Ovary (tissue), 10 donors: ENCODE measurements at places on chromosomes 1 and 21. TPM values are rescaled to one million over a fixed set of nuclear protein-coding genes. Genes with fewer than 3 reads are reported as not detected.
A peak's percentile ranks its signal among the peaks of the same experiment; 100 is the strongest.

- no peak for DNase-seq
- no peaks in the 10 kb centered on the region for H3K36me3 ChIP-seq
- H3K27ac ChIP-seq, result no peak overlapping the region
- H3K27me3 ChIP-seq, result no peaks in the 10 kb centered on the region
- H3K4me3 ChIP-seq, result no peak overlapping the region
- peaks cover 10% of the 10 kb centered on the region for H3K4me1 ChIP-seq
These were observed 50.8 kb downstream of the TGFBR3 start for GRCh38 chr1:91835087-91835521.

DNA sequence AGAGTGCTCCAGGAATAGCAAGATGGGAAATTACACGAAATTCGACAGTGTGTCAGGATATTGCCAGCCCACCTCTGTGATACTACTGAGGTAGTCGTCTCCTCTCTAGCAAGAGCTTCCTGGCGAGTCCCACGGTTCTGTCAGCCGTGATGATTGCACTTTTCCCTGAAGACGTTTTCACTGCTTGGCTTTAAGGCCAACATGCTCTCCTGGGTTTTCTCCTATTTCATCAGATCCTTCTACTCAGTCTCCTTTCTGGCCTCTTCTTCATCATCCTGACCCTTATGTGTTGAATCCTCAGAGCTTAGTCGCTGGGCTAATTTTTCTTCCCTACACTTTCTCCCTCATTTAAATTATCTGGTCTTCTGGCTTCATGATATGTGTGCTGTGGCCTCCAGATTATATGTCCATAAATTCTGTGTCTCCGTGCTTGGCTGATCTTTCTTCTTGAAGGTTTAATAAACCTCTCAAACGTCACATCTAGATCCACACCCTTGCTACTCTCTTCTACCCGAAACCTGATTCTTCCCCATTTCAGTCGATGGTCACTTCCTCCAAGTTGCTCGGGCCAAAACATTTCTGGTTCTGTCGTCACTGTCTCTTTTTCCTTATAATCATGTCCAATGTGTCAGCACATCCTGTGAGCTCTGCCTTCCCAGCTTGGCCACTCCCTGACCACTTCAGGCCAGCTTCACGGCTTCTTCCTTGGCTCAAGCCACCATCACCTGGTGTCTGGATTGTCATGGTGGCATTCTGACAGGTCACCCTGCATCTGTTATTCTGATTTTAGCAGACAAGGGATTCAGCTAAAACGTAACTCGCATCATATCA, 12.2 kb downstream of the OR2B11 start:
- no peaks in the 10 kb centered on the region for H3K27me3 ChIP-seq
- no peak overlapping the region for H3K4me3 ChIP-seq
- H3K36me3 ChIP-seq, result no peaks in the 10 kb centered on the region
- H3K27ac ChIP-seq, result no peak overlapping the region
- DNase-seq, result no peak

The E2F2 gene
- 0.47 TPM for total RNA-seq

The KIAA0040 gene
- total RNA-seq, result 12.8 TPM

The PTGFR gene
- total RNA-seq, result 2.7 TPM

The ZNF593OS gene
- total RNA-seq, result not detected

DNA sequence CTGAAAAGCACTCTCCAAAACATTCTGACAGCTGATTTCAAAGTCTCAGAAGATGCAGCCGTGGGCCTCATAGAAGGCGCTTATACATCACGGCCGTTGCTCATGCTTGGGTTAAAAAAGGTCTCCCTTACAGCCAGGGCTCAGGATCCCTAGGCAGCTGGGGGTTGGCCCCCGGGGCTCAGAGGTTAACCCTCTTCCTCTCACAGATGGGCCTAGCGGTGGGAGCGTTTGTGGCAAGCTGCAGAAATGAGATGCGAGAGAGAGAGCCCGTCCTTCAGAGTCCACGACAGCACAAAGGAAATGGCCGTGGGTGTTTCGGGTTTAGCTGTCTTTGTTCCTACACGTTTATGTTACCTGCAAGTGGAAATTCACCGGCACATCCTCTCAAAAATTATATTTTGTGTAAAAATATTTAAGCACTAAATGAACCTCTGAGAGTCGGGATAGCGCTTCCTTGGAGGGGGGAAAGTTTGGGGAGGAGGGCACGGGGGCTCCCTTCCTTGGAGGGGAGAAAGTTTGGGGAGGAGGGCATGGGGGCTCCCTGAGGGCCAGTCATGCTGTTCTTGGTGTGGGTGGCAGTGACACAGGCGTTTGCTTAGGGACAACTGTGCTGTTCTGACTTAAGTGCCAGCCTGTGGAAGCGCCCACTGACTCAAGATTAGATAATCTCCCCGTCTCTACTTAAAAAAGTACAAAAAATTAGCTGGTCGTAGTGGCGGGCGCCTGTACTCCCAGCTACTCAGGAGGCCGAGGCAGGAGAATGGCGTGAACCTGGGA, 20.5 kb upstream of the PRDM15 start:
- H3K4me1 ChIP-seq, result peaks cover 4% of the 10 kb centered on the region
- DNase-seq, result no peak
- H3K4me3 ChIP-seq, result no peak overlapping the region
- no peaks in the 10 kb centered on the region for H3K27me3 ChIP-seq

The ZSWIM5 gene
- 10.0 TPM for total RNA-seq

GRCh38 chr1:219563568-219563967, 49.3 kb downstream of the ZC3H11B start:
- H3K4me3 ChIP-seq, result no peak overlapping the region
- no peaks in the 10 kb centered on the region for H3K27me3 ChIP-seq
- no peaks in the 10 kb centered on the region for H3K36me3 ChIP-seq
- no peak for DNase-seq
- H3K27ac ChIP-seq, result no peak overlapping the region
- H3K4me1 ChIP-seq, result no peaks in the 10 kb centered on the region

GRCh38 chr1:223423641-223424233, 30.5 kb downstream of the CCDC185 start:
- peaks cover 5% of the 10 kb centered on the region for H3K4me1 ChIP-seq
- H3K27me3 ChIP-seq, result no peaks in the 10 kb centered on the region
- no peak overlapping the region for H3K27ac ChIP-seq
- DNase-seq, result peak; percentile 17

The NR5A2 gene
- total RNA-seq, result 3.0 TPM

The LRRC71 gene
- 0.36 TPM for total RNA-seq

The PIAS3 gene
- 22.9 TPM for total RNA-seq

- no peak for DNase-seq
- no peak overlapping the region for H3K4me3 ChIP-seq
- H3K27me3 ChIP-seq, result no peaks in the 10 kb centered on the region
- H3K36me3 ChIP-seq, result no peaks in the 10 kb centered on the region
- no peak overlapping the region for H3K27ac ChIP-seq
- H3K4me1 ChIP-seq, result no peaks in the 10 kb centered on the region
These were observed 969.5 kb upstream of the B3GALT2 start for GRCh38 chr1:194155962-194156361.

DNA sequence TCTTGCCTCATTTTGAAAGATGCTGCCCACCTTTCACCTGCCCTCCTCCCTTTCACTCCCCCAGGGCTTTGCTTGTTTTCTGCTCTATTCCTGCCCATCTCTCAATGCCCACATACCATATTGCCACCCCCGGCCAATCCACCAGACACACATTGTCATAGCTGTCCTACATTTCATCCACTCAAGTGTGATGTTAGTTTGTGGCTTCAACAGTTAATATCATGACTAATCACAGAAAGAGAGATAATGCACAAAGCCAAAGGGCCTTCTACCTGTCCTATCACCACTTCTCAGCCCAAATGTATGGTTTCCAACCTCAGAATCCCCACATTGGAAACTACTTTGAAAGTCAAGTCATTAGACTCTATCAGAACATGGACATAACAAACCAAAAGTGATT, 18.0 kb upstream of the RCSD1 start:
- H3K36me3 ChIP-seq, result no peaks in the 10 kb centered on the region
- no peak overlapping the region for H3K4me3 ChIP-seq
- no peak overlapping the region for H3K27ac ChIP-seq
- no peak for DNase-seq

GRCh38 chr1:58515794-58516401, 30.6 kb downstream of the OMA1 start:
- H3K36me3 ChIP-seq, result no peaks in the 10 kb centered on the region
- H3K27ac ChIP-seq, result no peak overlapping the region
- no peaks in the 10 kb centered on the region for H3K27me3 ChIP-seq
- no peaks in the 10 kb centered on the region for H3K4me1 ChIP-seq

DNA sequence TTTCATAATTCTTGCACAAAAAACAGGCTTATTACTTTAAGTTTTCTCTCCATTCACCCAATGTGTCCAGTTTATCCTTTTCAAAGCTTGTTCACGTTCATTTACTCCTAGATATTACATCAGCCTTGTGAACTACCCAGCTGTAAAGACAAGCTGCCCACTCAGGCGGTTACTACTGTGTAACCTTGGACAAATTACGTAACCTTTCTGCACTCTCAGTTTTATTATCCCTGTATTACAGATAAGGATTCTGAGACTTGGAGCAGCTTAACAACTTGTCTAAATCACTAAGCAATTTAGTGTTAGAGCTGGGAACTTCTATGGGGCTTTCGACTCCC, 20.5 kb upstream of the LPAR3 start:
- no peak overlapping the region for H3K27ac ChIP-seq
- H3K4me1 ChIP-seq, result no peaks in the 10 kb centered on the region
- no peak for DNase-seq
- no peaks in the 10 kb centered on the region for H3K27me3 ChIP-seq
- no peak overlapping the region for H3K4me3 ChIP-seq
